A549 treated with Mapracorat at 1 μM for 4 hours (cell line): ENCODE measurements at places on chromosomes 6 and 20. TPM values are rescaled to one million over a fixed set of nuclear protein-coding genes. Genes with fewer than 3 reads are reported as not detected.

Gene CST7
- total RNA-seq, result not detected in 5 replicates

Gene GRIK2
- total RNA-seq, result 0.35 to 0.44 TPM (median 0.40 TPM) in 5 replicates

Gene LGSN
- total RNA-seq, result 2.0 to 3.0 TPM (median 2.2 TPM) in 5 replicates

Gene CCR6
- 0.06 to 0.16 TPM (median 0.09 TPM) in 3 of 5 replicates, not detected in the others for total RNA-seq

Gene POM121L2
- not detected in 5 replicates for total RNA-seq

Gene FAM209B
- 0.22 to 0.67 TPM (median 0.34 TPM) in 5 replicates for total RNA-seq

Gene FHL5
- total RNA-seq, result not detected in 5 replicates

Gene RFX6
- not detected in 5 replicates for total RNA-seq

Gene OR2B6
- 0.17 to 0.30 TPM in 2 of 5 replicates, not detected in the others for total RNA-seq

Gene ANKRD60
- total RNA-seq, result not detected in 5 replicates

Gene NOX3
- not detected in 5 replicates for total RNA-seq

Gene NR2E1
- total RNA-seq, result 0.07 TPM in 1 of 5 replicates, not detected in the others

Gene NSFL1C
- 104 to 139 TPM (median 113 TPM) in 5 replicates for total RNA-seq

Gene ZKSCAN3
- total RNA-seq, result 1.4 to 2.2 TPM (median 2.0 TPM) in 5 replicates

Gene IMPG1
- not detected in 5 replicates for total RNA-seq

Gene TNFRSF6B
- 0.35 to 1.5 TPM (median 0.93 TPM) in 5 replicates for total RNA-seq

Gene TMC2
- total RNA-seq, result not detected in 5 replicates

Gene SEL1L2
- not detected in 5 replicates for total RNA-seq

Gene TRMT11
- 9.8 to 11.9 TPM (median 11.2 TPM) in 5 replicates for total RNA-seq

Gene MYBL2
- 74.9 to 80.7 TPM (median 79.3 TPM) in 5 replicates for total RNA-seq

Gene AIF1
- not detected in 5 replicates for total RNA-seq

Gene C6orf58
- total RNA-seq, result not detected in 5 replicates

Gene TRIM15
- total RNA-seq, result not detected in 5 replicates

Gene EIF6
- total RNA-seq, result 385 to 449 TPM (median 415 TPM) in 5 replicates

Gene TTK
- total RNA-seq, result 15.9 to 20.5 TPM (median 19.2 TPM) in 5 replicates

Gene OR12D3
- total RNA-seq, result not detected in 5 replicates

Gene SLC44A4
- total RNA-seq, result 0.15 TPM in 1 of 5 replicates, not detected in the others

Gene ASIP
- total RNA-seq, result not detected in 5 replicates

Gene LRRN4
- 0.06 to 0.07 TPM in 2 of 5 replicates, not detected in the others for total RNA-seq

Gene FNDC11
- 0.18 to 0.46 TPM (median 0.25 TPM) in 5 replicates for total RNA-seq

Gene ADGRF4
- 11.9 to 15.7 TPM (median 13.3 TPM) in 5 replicates for total RNA-seq

Gene SLC32A1
- total RNA-seq, result not detected in 5 replicates

Gene SMPD2
- total RNA-seq, result 12.4 to 16.5 TPM (median 14.9 TPM) in 5 replicates

Gene ZFP57
- total RNA-seq, result not detected in 5 replicates

Gene RBPJL
- total RNA-seq, result not detected in 5 replicates

Gene HLA-DRB5
- not detected in 5 replicates for total RNA-seq

Gene CD93
- not detected in 5 replicates for total RNA-seq

Gene HLA-DPB1
- not detected in 5 replicates for total RNA-seq

Gene OLIG3
- not detected in 5 replicates for total RNA-seq

Gene FAXC
- total RNA-seq, result 5.9 to 8.9 TPM (median 6.6 TPM) in 5 replicates

Gene CST1
- total RNA-seq, result 0.67 to 0.86 TPM (median 0.84 TPM) in 5 replicates

Gene PLG
- total RNA-seq, result not detected in 5 replicates

Gene CST5
- not detected in 5 replicates for total RNA-seq

Gene MCHR2
- total RNA-seq, result not detected in 5 replicates

Gene SNX9
- total RNA-seq, result 21.9 to 26.7 TPM (median 23.0 TPM) in 5 replicates
